ENCODE measurements at places on chromosomes 1 and 21.
A peak's percentile ranks its signal among the peaks of the same experiment; 100 is the strongest.

DNA sequence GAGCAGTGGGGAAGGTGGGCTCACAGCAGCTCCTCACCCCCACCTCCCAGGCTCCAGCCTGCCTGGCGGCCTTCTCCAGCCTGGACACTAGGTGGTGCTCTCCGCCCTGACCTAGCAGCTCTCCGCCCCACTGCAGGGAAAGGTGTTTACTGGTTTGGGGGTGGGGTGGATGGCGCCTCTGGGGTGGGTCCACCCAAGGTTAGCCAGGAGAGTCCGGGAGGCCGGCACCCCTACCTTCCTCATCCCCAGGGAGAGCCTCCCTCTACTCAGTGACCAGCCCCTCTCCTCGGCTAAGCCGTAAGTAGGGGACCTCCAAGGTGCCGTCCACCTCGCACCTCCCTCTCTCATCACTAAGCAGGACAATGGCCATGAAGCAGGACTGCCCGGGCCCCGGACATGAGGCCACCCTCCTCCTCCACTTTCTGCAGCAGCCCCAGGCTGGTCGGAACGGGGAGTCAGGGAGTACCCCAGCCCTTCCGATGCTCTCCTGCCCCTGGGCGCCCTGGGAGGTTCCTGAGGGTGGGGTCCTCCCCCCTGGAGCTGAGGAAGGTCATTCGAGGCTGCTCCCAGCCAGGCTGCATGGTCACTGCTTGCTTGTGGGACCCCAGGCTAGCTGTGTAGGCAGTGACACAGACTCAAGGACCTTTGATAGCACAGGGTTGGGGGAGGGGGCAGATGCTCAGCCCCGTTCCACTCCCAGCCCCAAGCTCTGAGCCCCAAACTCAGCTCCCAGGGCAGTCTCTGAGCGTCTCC is 101.4 kb upstream of the VAMP3 start:
- DNase-seq, result peak; percentile 79

DNA sequence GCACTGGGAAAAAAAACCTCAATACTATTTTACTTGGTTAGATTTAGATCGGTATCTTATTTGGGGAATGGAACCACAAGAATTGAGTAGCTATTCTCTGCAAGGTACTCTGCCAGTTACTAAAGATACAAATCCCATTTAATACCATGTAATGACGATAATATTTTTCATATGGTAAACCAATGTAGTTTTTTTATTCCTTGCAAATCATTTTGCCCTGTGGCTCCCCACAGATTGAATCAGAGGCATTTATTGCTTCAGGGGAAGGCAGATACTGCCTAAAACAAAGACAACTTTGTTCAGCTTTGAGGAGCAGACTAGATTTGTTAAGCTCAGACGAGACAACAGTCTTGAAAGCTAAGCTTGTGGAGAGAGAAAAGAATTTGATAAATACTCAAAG is 226.7 kb upstream of the RUNX1 start:
- no peak for DNase-seq

GRCh38 chr1:229710746-229711145 is 84.7 kb downstream of the URB2 start:
- no peak for DNase-seq

DNA sequence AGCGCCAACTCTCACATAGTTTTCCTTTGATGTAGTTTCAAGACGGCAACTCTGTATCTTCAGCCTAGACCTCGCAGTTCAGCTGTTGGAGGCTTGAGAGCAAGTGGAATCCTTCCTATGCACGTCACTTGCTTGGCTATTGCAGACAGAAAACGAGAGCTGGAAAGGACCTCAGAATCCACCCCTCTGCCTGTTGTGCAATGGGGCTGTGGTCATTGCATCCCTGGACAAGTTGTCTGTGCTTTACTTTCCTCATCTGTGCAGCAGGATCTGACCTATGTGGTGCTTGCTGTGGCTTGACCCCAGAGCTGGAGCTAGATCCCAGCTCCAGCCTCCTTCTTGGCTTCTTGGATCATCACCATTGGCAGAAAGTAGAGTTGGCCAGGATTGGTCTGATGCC is 50.0 kb upstream of the IGSF21 start:
- no peak for DNase-seq

- no peak for DNase-seq
Observed at GRCh38 chr1:193113258-193113991, 8.2 kb upstream of the GLRX2 start.

DNA sequence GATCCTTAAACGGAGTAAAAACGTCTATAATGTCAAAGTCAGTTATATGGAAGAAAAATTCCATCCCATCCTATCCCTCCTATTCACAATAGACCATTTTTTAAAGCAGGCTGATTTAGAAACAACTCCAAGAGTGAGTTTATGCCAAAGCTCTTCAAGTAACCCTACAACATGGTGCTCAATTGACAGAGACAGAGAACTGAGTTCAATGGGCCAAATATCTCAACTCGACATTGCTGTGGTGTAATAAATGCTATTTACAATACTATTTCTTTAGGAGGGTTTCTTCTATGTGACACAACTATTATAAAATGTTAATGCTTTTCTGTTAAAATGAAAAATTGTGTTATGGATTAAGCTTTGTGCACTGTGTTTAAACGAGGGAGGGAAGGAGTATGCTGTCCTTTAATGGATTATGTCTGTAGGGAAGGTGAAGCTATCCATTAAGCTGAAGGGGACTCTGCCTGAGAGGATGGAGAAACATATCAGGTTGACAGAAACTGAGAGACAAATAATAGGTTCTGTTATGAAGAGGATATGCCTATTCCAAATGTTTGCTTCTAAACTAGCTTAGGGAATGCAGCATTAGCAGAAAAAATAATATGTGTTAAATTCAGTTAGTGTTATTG is 362.5 kb upstream of the CHRM3 start:
- no peak for DNase-seq

DNA sequence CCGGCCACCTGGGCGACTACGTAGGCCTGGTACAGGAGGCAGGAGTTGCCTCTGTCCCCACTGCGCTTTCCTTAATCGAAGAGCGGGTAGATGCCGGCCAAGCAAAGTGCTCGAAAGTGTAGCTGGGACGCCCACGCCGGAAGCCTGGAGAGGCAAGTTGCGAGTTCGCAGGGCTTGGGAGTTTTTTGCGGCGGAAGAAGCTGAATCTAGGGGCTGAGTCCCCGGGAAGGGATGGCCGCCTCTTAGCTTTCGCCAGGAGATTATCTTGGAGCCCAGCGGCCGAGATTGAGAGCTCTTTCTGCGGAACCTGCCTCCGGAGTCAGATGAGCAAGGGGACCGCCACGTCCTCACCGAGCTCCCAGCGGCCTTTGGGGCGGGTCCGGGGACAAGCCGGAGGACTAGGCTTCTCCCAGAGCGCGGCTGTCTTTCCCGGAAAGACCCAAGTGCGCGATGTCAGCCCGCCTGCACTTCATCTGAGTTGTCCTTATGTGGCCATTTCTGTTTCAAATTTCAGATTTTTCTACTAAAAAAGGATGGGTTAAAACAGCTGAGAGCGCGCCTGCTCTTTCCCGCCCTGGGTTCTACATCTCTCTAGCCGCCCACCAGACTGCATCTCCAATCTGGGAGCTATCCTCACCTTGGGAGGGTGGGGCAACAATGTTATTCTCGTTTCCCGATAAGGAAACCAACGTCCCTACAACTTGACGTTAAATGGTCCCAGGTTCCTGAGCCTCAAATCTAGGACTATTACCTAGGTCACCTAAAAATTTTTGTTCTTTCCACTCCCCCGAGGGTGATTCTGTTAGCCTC is 12.4 kb upstream of the TBX15 start:
- no peak for DNase-seq

- peak; percentile 84 for DNase-seq
Observed at GRCh38 chr1:227766015-227766634, 30.9 kb downstream of the SNAP47 start.

DNA sequence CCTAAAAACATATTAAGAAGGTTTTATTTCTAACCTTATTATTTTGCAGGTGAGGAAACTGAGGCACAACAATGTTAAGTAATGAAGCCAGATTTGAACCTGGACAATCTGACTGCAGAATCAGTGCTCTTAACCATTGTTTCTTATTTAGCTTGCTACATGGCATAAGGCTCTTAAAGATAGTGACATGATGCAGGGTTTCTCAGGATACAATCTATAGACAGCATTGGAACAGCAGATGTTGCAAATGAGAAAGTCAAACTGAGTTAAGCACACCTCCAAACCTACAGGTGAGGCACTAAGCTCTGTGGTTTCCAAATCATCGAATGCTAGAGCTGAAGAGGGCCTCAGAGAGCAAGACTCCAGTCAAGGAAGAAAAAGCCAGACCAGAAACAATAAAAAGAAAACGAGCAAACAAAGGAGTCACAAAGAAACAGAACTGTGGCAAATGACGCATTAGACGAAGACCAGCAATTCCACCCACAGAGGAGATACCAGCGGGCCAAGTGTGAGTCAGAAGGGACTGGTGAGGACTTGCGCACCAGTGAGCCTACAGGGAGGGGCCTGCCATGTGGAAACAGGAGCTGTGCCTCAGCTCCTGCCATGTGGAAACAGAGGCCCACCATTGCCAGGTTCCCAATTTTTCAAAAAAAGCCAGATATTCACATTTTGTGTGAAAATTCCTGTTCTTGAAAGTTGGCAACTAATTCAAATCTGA is 14.4 kb downstream of the CD58 start:
- DNase-seq, result peak; percentile 88

GRCh38 chr1:19728413-19729145 is 63.9 kb downstream of the HTR6 start:
- DNase-seq, result no peak

- DNase-seq, result no peak
Observed at GRCh38 chr1:99614728-99615127, 31.2 kb upstream of the PALMD start.

- DNase-seq, result no peak
Observed at GRCh38 chr1:222242492-222242891, 305.4 kb downstream of the HHIPL2 start.

DNA sequence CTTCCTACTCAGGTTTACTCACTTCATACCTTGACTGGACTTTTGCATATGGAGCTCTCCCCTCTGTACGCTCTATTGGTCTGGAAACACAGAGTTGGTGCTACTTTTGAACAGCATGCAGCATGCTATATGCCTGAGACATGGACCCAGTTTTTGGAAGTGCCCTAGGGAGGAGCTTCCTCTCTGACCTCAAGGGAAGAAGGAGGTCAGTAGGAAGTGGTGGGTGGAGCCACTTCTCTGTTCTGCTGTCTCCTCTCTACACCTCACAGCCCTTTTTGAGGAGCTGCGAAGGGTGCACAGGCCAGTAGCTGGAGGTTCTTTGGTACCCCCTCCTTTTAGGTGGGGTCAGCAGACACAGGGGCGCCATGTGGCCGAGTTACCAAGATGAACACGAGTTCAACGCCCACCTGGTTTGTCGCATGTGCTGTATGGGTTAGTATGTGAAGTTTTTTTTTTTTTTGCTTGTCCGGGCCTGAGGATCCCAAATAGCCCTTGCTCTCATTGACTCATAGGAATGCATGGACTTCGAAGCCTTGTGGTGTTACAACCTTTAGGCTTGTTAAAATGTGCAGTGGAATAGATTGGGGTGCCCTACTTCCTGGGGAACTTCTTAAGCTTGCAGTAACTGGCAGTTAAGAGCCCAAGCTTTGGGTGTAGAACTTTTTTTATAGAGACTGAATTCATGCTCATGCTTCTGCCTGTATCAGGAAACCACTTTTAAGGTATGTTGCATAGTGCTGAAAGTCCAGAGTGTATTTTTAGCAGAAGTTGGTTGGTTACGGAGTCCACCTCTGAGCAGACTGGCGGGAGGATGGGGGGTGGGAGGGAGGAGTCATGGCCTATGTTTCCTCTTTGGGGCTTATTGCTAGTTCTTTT is 10.7 kb downstream of the MACF1 start:
- DNase-seq, result peak; percentile 63

DNA sequence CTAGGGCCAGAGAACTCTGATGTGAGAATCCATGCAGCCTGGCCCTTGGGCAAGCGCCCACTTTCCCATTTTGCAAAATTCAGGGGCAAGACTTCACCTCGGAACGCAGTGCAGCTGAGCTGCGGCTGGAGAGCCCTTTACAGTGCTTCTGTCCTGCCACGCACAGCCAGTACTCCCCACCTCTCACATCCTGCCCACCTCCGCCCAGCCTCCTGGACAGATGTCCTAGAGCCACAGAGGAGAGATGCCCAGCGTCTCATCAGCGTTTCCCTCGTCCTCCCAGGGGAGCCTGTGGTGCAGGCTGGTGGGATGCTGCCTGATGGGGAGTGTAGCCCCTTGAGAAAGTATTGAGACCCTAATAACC is 29.6 kb downstream of the RUNX3 start:
- DNase-seq, result peak; percentile 36

DNA sequence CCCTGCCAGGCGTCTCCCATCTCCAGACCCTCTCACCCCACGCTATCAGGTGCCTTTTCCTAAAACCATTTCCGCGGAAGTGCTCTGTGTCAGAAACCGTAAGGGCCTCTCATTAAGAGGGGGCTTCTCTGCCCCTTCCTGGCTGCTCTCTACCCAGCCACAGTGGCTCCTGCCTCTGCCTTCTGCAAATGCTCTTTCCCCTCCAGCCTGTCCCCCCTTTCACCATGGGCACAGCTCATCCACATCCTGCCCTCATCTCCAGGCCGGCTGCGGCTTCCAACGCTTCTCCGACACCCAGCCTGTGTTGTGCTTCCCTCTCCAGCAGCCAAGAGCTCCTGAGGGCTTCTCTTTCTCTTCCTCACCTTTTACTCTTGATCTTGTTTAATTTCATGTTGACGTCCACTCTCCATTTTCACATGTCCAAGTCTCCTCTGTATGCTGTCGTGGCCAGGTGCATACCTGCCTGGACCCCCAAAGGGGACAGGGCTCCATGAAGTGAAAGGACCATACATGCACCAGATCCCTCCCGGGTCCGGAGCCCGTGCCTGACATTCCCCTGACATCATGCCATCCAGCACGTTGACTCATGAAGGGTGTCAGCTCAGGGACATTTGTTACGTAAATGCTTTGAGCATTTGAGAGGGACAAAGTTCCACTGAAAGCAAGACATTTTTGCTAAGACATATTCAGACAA is 306.5 kb downstream of the AJAP1 start:
- no peak for DNase-seq

- DNase-seq, result peak; percentile 56
Observed at GRCh38 chr1:21814241-21814918, 2.3 kb downstream of the LDLRAD2 start.

- peak; percentile 77 for DNase-seq
Observed at GRCh38 chr1:111204201-111204982, 3.9 kb upstream of the DENND2D start.

DNA sequence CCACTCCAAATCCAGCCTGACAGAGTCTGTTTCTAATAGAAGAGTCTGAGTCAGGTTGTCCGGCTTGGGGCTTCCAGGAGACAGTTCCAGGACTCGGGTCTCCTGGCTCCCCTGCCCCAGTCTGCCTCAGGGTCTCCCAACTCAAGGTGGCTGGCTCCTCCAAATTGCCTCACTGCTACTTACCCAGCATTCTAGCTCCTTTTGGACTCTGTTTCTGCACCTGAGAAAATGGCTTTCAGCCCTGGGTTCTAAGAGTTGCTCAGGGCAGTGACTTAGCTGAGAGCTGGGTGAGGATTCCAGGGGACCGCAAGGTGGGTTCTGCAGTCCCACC is 5.5 kb upstream of the IGFN1 start:
- DNase-seq, result no peak

- DNase-seq, result no peak
Observed at GRCh38 chr21:42765656-42766055, 112.2 kb downstream of the PDE9A start.

All from activated CD4-positive, alpha-beta T cell treated with anti-CD3 and anti-CD28 coated beads for 36 hours (primary cell).